Karpas-422 (cell line): ENCODE measurements at places on chromosomes 2 and 18.

- no peak for DNase-seq
These were observed 387.9 kb upstream of the MYT1L start for GRCh38 chr2:2719015-2719414.

- DNase-seq: no peak
These were observed 14.1 kb upstream of the CASP8 start for GRCh38 chr2:201246280-201246679.

DNA sequence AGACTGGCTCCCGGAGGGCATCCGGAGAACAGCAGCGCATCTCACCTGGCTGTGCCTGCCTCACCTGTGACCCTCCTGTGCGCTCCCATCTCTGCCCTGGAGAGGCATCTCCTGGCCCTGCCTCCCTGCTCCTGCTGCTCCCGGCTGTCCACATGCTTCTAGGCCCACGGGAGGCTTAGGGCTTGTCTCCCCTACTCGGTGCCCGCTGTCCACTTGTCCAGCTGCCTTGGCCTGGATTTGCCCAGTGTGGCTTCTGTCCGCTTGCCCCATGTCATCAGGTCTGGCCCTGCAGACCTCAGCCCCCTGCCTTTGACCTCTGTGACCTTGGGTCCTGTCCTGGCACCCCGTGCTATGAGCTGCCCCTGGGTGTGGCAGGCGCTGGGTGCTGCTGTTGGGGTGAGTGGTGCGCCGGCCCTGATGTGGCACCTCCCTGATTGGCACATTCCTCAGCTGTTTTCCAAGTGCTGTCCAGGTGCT lies 4.5 kb downstream of the BOK start:
- no peak for DNase-seq

DNA sequence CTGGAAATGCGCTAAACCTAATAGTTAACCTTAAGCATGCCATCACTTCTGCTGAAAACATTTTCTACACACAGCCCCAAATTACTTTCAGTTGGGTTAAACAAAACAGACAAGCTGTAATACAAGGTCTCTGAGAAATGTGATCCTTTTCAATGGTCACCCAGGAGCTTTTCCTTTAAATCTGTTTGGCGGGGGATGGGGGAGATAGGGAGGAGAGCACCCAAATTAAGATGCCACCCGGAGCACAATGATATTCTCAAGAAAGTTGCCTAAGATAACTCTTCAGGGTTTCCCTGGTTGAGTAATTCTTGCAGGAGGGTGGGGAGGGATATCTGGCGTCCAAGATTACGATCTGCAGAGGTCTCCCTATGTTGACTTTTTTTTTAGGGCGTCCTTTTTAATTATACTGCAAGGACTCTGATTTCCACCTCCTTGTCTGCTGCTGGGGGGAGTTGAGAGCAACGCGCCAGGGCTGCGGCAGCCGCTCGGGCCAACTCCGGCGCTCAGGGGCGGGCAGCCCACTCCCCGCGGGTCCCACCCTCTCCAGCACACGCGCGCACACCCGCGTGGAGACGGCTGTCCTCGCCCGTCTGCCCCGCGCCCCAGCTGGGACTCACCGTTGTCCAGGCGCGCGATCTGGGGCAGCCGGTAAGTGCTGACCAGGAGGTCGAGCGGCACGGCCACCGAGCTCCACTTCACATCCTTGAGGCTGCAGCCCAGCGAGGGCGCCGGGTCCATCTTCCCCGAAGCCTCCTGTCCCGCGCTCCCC lies 807 bp downstream of the GAREM1 start:
- DNase-seq: no peak

DNA sequence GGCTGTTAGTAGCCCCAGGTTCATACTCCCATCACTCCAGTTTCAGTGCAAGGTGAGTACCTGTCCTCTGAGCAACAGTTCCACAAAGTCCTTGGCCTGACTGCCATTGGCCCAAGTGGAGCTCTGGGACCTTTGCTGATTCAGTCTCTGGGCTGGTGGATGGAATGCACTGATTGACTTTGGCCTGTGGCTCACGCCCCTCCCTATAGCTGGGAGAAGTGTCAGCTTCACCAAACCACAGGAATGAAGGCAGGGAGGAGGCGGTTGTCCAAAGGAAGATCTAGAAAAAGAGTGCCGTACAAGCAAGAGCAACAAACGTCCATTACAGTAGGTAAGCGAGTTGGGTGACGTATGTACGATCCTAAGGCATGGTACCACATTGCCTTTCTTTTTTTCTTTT lies 34.0 kb downstream of the QPCT start:
- no peak for DNase-seq

DNA sequence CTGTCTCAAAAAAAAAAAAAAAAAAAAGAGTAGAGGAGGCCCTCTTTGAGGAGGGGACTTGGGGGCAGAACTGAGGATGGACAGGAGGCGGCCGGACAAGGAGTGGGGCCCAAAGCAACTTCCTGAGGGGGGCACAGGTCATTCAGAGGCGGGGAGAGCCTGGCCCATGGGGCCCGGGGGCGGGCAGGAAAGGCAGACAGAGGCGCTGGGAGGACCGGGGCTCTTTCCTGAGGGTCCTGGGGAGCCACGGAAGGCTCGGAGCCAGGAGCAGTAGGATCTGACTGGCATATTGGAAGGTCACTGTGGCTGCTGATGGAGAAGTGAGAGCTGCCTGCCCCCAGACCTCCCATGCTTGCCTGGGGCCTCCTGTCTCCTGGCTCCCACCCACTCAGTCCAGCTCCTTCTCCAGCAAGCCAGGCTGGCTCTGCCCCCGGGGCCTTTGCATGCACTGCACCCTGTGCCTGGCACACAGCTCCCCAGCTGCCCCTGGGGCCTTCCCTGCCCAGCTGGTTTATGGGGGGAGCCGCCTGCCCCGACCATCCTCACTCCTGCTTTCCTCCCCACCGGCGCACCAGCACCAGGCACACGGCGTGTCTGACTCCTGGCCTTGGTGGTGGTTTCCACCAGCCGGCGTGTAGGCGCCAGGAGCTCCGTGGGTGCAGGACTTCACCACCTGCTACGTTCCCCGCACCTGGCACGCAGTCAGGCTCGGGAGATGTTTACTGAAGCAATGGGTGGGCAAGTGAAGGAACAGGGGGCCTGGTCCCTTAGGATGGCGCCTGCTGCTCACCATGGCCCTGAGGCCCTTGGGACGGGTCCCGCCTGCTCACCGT lies 5.6 kb downstream of the ESPNL start:
- no peak for DNase-seq

- peak; percentile 92 for DNase-seq
These were observed 271.3 kb downstream of the LRATD1 start for GRCh38 chr2:14903709-14904374.

DNA sequence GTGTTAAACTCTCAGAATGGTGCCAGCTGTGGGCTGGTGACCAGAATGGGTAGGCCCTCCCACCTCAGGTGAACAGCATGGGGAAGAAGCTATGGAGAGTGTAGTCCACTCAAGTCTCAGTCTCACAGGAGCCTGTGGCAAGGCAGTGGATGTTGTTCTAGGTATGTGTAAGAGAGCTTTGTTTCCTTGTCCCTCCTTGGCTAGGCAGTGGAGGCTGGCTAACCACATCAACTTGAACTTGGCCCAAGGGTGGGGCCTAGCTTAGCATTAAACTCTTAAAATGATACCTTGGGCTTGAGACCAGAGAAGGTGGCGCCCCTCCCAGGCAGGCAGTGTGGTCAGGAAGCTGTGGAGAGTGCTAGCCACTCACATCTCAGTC lies 53.2 kb upstream of the SLC4A10 start:
- no peak for DNase-seq

GRCh38 chr2:219406861-219407230 lies 11.3 kb upstream of the DES start:
- DNase-seq: no peak

GRCh38 chr18:28176948-28177827 lies at the start of gene CDH2:
CDH2 (minus strand) TSS chr18:28177130; CDS start chr18:28177022, 108 bp downstream.
- no peak for DNase-seq

DNA sequence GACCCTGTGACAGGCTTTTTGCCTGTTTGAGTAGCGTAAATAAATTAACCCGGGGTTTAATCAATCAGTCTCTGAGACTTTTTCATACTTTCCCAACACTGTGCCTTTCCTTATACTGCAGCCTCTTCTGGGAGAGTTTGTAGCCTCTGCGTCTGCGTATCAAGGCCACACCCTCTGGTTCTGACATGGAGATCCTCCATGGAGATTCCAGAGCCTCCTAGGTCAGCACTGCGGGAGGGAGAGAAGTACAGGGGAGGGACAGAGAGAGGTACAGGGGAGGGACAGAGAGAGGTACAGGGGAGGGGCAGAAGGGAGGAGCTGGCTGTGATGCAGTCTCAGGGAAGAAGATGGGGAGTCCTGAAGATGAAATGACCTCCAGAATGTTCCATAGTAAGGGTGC lies 166.0 kb downstream of the ARL4C start:
- DNase-seq: no peak

GRCh38 chr2:202149936-202150335 lies 76.9 kb downstream of the KIAA2012 start:
- DNase-seq: no peak

- DNase-seq: peak; percentile 29
These were observed 29.4 kb downstream of the PSTPIP2 start for GRCh38 chr18:46042571-46043123.

DNA sequence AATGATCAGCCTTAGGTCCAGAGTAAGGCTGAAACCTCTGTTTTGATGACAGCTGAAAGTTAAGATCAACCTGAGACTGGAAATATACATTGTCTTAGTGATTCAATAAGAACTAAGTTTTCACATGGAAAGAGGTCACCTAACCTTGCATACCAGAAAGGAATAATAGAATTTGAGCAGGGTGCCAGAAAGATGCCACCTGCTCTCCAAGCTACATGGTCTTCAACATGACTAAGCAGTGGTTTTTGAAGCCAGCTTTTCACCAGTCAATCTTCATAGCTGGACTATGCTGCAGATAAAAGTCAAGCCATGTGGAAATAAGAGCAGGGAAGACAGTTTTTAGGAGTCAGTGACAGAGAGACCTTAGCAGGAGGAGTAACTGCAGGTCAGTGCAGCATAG lies 589.4 kb upstream of the SYT4 start:
- no peak for DNase-seq

- no peak for DNase-seq
These were observed 97.8 kb downstream of the NCK2 start for GRCh38 chr2:105842555-105842954.

DNA sequence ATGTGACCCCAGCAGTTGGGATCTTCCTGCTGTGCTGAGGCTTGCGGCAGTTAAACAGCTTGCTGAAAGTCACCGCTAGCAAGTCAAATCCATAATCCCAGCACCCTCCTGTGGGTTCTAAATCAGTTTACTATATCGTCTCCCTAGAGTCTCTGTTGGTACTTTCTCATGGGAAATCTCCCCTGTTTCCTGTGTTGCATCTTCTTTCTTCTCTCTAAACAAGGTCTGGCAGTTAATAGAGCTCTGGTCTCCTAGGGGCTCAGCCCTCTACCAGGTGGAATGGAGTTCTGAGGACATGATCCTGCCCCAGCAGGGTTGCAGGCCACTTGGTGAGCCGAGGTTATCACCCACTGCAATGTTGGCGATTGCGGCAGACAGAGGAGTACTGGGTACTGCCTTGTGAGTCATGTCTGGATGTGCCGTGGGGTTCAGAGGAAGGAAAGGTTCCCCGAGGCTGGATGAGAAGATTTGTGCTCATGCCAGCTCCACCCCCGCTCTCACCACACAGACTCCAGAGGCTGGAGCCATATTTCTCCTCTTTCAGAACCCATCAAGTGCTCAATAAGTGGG lies 59.4 kb upstream of the SIX2 start:
- DNase-seq: peak; percentile 62
